ENCODE measurements at places on chromosomes 2 and 18.

GRCh38 chr2:30294133-30294532, 62.8 kb downstream of the LBH start:
- no peak for DNase-seq

- DNase-seq: no peak
Observed at GRCh38 chr2:99028558-99028957, 92.5 kb upstream of the CRACDL start.

GRCh38 chr2:6073191-6074088, 381.3 kb downstream of the SOX11 start:
- DNase-seq: no peak

DNA sequence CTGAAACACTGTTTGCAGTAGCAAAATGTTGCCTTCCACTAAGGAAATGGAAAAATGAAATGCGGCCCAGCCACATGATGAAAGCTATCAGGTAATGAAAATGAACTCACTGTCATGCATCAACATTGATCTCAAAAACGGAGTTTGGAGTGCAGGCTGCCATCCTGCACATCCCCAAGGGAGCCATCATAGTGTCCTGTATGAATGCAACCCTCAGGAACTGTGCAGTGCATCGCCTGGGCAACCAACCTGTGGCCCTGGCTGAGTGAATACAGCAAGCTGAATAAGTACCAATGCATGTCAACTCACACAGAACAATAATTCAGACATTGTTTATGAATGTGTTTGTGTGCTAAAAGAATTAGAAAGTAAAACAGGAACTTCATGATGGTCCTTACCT, 23.1 kb upstream of the TXNDC2 start:
- no peak for DNase-seq

DNA sequence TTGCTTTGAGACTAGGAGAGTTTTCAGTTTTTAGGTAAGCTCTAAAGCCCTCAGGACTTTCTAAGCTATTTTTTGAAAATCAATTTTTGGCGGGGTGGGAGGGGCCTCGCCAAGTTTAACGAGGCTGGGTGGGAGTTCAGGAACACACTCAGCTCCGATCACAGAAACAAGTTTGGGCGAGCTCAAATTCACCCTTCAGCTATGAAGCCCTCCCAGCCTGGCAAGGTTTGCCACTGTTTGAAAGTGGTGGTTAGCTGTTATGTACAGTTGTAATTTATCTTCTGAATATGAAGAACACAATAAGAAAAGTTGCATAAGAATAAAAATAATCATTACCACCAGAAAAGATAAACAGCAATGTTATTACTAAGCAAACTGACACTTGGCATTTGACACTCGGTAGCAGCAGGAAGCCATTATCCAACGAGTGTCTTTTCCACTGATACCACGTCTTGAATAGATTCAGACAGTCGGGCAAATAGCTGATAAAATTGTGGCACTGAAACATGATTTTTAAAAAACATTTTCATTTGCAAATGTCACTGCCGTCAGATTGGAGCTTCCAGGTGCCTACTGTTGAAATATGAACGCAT, 59.8 kb downstream of the KCTD1 start:
- no peak for DNase-seq

DNA sequence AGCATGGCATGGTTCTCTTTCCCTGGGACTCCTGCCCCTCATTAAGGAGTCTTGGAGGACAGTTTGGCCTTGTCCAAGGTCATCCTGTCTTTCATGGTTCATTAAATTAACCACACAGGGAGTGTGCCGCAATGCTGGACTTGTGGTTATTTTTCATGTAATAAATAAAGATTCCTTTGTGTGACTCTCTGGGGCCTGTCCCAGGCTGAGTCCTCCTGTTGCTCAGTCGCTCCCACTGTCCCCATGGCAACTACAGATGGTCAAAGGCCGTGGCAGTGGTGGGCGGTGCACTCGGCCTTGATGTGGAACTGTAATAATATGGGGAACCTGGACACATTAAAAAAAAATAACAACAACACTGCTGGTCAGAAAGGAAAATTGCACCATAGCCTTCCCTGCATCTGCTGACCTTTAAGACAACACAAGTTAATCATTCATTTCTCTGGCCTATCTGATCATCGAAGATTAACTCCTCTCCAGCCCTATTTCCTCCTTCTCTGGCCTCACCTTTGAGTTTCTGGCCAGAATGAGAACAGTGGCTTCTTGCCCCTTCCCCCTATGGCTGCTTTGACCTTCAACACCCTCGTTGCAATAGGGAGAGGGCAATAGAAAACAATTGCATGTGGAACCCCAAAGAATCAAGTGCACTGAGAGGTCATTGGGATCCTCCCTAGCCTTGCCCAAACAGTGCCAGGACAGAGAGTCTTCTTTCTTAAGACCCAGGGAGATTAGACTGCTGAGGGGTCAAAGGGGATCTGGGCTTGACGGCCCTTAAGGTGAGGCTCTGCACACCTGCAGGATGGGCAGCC, 44.7 kb downstream of the PSD4 start:
- DNase-seq: no peak

GRCh38 chr2:233098618-233099017, 38.5 kb downstream of the INPP5D start:
- DNase-seq: no peak

DNA sequence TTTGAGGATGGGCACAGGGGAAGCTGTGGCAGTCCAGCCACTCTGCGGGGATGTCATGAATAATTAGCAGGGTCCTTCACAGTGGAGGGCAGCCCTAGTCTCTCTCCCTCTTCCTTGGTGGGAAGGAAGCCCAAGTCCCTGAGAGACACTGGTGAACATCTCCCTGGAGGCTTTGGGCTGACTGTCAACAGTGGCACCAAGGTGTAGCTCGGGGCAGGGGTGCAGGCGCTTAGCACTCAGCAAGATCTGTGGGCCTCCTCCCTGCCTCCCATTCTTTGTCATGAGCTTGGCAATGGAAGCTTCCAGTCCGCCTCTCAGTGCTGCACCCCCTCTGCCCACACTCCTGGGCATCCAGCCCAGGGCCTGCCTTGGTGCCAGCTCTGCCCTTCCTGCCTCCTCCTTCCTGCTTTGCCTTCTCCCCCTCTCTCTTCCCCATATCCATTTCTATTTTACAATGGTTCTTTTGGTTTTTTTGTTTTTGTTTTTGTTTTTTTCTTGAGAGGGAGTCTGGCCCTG, 59.4 kb downstream of the STEAP3 start:
- no peak for DNase-seq

DNA sequence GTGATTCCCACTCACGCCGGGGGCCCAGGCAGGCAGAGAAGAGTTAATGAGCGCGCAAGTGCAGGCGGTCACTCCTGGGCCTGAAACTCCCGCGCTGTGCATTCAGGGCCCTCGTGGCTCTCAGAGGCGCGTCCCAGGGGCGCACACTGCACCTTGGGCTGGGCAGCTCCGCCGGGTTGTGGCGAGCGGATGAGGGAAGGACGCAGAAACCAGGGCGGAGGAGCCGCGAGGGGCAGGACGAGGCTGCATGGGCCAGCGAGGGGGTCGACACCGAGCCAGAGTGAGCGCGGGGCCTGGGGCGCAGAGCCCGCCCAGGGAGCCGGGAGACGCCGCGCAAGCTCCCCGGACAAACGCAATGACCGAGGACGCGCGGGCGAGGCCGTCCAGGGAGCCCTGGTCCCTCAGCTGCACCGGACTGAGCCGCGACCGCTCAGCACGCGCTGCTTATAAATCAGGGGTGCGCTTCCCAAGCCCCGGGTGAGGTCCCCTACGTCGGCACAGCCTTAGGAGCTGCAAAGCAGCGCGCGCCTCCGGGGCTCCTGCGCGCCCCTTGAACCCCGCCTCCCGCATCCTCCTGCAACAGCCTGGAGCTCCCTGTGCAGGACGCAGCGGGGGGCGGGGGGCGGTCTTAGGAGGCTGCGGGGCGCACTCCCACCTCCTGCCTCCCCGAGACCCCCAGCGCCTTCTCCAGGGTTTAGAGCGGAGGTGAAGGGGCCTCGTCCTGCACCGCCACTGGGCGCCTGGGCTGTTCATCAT, 180.2 kb upstream of the ALKAL2 start:
- no peak for DNase-seq

DNA sequence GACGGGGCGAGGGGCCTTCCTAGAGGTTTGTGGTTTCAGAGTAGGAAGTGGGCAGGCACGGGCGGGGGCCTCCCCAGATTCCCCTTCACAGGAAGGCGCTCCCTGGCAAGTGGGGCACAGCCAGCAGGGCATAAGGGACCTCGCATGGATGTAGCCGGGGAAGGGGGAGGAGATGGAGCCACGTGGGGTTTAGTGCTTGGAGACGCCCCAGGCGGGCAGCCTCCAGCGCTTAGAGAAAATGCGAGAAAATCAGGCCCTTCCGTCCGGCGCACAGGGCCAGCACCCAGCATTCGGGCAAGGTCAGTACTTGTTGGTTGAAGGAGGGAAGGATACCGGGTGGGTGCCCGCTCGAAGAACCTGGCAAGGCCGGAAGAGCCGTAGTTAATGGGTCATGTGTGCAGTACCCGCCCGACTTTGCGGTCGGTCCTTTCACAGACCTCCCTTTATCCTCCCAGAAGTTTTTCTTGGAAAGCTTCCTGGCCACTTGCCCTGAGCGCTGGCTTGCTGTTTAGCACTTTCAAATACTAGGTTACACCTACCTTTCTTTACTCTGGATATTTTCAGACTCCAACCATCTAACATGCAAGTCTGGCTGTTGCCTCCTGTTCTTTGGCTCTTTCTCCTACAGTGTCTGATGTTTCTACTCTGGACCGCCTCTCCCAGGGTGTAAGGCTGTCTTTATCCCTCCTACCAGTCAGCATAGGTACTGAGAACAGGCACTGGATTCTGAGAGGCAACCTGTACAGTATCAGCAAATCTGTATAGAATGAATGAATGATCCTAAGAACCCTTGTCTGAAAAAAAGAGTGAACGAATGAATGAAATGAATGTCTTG, 78.1 kb downstream of the CIB4 start:
- no peak for DNase-seq

- DNase-seq: no peak
Observed at GRCh38 chr18:23085066-23085465, 50.2 kb upstream of the CABLES1 start.

DNA sequence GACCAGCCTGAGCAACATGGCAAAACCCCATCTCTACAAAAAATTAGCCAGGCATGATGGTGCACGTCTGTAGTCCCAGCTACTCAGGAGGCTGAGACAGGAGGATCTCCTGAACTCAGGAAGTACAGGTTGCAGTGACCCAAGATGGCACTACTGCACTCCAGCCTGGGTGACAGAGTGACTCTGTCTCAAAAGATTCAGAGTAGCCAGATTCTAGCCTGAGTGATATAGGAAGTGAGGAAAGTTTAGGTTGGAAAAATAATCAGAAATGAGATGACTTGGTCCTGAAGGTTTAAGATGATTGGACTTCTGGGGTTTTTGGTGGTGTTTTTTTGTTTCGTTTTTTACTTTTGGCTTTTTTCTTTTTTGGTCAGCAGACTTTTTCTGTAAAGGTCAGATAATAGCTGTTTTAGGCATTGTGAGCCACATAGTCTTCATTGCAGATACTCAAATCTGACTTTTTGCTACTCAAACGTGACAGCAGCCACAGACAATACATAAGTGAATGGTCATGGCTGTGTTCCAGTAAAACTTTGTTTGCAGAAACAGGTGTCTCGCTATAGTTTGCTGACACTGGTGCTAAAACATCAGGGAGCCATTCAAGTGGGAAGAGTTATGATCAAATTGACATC, 104.1 kb upstream of the UBXN4 start:
- DNase-seq: no peak

DNA sequence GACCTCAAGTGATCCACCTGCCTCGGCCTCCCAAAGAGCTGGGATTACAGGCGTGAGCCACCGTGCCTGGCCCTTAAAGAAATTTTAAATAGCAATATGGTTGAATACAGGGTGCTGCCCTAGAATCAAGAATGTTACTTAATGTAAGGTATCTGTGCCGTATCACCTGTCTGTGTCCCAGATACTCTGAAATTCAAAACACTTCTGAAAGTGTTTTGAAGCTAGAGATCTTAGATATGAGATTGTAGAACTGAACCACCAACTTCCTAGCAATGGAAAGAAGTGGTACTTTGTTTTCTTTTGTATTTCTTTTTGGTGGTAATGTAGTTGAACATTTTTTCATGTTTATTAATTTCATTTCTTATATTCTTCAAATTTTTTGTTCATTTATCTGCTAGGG, 13.0 kb downstream of the PTPN4 start:
- DNase-seq: no peak

GRCh38 chr2:27263287-27264252, 723 bp upstream of the SLC30A3 start:
- no peak for DNase-seq

DNA sequence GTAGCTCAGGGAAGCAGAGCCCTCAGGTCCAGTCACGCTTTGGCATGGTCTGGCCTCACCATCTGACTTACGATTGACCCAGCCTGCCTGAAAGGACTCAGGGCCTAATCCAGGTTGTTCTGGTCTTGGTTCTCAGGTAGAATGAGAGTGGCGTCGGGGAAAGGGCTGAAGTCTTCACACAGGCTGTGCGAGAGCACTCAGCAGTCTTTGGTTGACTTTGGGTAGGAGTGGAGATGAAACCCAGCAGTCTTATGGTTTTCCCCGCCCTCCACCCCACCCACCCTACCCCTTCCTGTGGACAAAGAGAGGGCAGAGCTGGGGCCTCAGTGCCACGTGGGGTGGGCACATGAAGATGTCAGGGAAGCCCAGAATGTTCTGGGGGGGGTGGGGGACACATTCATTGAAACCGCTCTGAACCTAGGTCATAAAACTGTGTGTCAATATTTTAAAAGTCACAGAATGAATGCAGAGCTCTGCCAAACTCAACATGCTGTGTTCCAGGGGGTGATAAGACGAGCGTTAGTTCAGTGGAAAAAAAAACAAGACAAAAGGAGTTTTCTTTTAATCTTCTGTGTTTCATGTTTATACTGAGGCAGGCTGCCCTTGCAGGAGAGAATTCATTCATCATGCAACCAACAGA, 58.6 kb upstream of the ALPP start:
- DNase-seq: no peak

DNA sequence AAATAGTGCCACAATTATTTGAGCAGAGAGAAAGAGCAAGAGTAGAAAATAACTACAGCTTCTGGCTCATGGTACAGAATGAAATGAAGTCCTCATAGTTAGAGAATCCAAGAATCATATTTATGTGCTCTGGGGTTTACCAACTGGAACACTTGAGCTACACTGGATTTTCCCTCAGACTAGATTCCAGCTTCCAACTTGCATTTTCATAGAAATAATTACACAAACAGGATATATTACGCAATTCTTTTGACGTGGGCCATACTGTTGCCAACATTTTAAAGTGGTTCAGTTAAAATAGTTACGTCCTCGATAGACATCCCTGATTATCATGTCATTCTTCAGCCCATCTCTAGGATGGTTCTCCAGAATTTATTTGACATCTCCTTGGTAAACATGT, 129.2 kb downstream of the ETAA1 start:
- no peak for DNase-seq

GRCh38 chr2:236616031-236616430, 46.4 kb downstream of the ACKR3 start:
- no peak for DNase-seq

DNA sequence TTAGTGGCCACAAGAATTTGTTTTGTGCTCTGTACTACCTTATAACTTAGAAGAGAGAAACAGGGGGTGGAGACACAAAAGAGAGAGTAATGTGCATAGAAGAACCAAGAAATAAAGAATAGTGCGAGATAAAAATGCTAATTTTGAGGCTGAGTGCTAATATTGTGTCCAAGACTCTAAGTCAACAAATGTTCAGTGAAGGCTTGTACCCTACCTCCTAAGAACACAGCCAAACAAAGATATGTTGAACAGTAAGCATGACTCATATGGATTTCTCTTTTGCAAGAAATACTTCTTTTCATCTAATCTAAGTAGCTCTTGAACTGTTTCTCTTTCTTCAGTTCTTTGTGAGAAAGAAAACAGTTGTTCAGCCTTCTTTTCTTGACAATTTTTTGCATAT, 45.2 kb downstream of the GAREM1 start:
- no peak for DNase-seq

Measured in activated CD4-positive, alpha-beta memory T cell treated with anti-CD3 and anti-CD28 coated beads, Interleukin-2, amount 10 ng/mL, durations not matched to agents 7 days and 5 days (primary cell).